ENCODE measurements at places on chromosomes 6 and 20.

GRCh38 chr6:134123666-134124208 lies 71.3 kb upstream of the SLC2A12 start:
- DNase-seq: peak; percentile 47

DNA sequence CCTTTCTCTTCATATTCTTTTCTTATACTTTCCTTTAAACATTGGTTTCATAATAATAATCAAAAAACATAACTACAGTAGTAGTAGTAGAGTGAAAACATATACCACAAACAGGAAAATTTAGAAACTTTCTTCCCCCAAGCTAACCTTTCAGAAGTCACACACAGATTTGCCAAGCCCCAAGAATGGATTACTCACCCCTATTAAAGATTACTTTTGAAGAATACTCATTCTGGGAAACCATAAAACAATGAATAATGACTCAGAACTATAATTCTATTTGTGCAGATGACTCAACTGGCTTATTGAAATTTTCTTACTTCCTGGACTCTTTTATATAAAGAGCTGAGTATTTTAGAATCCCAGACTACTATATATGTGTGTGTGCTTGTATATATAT lies 119.4 kb upstream of the GJE1 start:
- DNase-seq: no peak

DNA sequence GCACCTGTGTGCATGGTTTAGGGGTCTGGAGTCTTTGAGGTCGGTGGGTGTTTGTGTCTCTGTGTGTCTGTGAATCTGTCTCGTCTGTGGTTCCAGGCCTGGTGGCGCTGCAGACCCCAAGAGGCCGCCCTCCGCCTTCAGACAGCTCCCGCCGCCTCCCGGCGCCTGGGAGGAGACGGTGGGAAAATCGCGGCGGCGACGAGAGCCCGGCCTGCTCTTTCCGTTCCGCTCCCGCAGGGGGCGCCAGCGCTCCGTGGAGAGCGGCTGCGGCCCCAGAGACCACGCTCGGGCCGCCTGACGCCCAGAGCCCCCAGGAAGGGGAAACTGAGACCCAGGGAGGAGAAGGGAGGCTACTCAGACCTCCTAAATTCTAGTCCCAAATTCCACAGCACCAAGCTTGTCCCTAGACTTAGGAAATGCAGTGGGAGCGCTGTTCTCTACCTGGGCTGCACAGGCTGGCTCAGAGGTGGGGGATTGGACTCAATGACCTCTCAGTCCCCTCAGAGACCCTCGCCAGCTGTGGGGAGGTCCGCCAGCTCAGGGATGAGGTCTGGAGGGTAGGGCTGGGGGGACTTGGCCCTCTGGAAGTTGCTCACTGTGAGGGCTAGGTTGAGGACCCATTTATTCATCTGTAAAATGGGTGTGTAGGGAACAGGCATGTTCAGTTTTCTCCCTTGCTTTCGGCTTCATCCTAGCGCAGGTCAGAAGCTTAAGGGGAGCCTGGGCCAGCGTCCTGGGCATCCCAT lies 36.9 kb upstream of the BLCAP start:
- DNase-seq: peak; percentile 55

- no peak for DNase-seq
Observed at GRCh38 chr6:73339340-73339739, 14.7 kb downstream of the DPPA5 start.

GRCh38 chr20:40335437-40335836 lies 353.6 kb downstream of the MAFB start:
- DNase-seq: no peak

DNA sequence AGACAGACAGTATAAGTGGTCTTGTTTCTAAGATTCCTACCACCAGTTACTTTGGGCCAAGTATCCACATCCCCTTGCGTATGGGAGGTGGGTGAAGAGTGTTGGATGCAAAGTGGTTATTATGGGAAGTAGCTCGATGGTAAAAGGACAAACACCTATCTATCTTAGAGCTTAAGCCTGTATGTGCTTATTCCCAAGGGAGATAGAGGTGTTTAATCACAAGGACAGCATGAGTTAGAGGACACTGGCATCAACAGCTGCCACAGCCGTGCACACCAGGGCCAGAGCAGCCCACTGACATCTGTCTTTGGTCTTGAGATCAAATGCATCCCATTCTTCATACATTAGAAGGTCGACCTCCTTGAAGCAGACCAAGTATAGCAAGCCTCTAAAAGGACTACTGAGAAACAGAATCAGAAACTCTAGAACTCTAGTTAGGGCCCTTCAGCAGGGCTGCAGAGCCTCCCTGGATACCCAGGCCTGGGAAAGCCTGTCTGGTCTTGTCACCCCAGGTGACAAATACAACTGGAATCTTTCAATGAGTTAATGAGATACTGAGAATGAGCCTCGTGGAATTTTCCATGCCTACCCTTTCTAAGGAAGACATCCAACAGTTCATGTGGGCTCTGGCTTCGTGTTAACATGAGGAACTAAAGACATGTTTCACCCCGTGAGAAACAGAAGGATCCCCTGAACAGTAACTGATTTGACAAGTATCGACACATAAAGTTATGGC lies 28.7 kb downstream of the TXNDC5 start:
- DNase-seq: no peak
